ENCODE measurements at places on chromosomes 16 and 17.
A peak's percentile ranks its signal among the peaks of the same experiment; 100 is the strongest.

GRCh38 chr16:24853169-24853824 lies 7.5 kb downstream of the SLC5A11 start:
- DNase-seq = no peak

- no peak for DNase-seq
Observed at GRCh38 chr17:79775632-79776031, 2.3 kb upstream of the CBX2 start.

- DNase-seq = peak; percentile 34
Observed at GRCh38 chr17:13268791-13269595, 251.2 kb upstream of the ELAC2 start.

DNA sequence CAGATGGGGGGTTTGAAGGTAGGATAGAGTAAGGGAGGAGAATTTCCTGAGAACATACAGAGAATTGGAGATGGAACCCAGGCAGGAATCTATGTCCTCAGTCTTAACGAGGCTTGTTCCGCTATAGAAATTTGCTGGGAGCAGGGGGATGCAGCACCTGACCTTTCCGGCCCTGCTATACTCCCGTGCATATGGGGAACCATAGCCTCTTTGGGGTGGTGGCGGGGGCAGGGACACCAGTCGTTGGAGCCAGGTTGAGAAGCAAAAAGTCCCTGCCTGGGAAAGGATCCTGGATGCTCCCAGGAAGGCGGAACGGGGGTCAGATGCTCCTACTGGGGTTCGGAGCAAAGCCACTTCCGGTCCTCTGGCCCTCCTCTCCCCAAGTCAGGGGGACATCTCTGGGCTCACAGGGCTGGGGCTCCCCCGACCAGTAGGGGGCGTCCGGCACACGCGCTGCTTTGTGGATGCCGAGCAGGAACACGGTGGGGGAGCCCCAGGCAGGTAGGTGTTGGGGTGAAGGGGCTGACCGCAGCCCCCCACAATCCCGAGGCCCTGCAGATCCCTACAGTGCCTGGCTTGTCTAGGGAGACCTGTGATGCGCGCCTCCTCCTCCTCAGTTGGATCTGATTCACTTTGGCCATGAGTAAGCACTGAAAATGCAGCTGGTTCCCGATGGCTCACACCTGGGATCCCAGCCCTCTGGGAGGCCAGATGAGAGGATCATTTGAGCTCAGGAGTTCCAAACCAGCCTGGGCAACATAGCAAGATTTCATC lies 15.5 kb upstream of the TFAP4 start:
- peak; percentile 77 for DNase-seq

DNA sequence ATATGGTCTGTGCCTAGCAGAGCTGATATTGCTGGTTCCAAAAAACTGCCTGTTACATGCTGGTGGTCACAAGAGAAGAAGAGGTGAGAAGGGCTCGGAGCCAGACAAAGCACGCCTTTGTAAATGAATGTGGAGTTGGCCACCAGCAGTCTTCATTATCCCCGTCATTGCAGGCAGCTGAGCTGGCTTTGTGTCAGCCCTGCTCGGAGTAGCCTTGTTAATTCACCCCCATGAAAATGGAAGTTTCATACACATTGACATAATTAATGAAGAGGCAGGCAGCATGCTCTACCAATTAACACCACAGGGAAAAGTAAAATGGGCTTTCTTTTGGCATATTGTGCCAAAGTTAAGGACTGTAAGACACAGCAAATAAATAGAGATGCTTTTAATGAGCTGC lies 113.7 kb upstream of the RBFOX1 start:
- peak; percentile 8 for DNase-seq

- DNase-seq = no peak
Observed at GRCh38 chr16:29842732-29843346, 20.2 kb downstream of the CDIPT start.

DNA sequence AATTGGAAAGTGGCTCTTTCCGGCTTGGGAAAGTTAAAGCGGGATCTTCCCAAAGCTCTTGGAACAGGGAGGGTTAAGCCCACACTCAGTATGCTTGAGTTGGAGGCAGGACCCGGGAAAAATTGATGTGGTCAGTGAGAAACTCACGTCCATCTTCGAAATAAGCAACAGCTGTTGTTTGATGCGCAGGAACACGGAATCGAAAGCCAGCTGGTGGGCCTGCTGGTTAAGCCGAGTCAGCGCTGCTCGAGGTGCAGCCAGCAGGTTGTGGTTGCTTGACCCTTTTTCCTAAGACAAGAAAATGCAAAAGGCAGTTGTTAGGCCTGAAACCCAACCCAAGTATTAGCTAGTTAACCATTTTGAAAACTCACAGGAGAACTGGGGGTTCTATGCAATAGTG lies 49.4 kb downstream of the COG7 start:
- DNase-seq = peak; percentile 68

DNA sequence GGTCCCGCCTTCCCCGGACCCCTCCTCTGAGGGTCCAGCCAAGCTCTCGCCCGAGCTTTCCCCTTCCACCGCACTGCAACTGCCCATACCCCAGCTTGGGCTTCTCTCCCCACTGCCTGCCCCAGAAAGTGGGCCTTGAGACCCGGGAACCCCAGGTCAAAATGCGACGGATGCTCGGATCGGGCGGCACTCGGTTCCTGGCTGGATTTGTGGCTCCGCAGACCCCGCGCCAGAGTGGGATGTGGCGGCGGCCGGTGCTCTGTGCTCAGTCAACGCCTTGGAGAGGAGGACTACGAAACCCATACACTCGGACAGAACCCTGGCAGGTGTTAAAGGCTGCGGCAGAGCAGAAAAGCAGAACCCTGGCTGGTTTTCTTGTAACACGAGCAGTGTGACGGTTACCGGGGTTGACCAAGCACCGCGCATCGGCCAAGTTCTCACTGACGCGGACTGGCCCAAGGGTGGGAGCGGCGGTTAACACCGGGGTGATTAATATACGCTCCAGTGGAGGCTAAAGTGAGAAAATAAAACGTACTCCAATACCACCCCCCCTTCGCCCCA lies 885 bp upstream of the SLFN13 start:
- no peak for DNase-seq

DNA sequence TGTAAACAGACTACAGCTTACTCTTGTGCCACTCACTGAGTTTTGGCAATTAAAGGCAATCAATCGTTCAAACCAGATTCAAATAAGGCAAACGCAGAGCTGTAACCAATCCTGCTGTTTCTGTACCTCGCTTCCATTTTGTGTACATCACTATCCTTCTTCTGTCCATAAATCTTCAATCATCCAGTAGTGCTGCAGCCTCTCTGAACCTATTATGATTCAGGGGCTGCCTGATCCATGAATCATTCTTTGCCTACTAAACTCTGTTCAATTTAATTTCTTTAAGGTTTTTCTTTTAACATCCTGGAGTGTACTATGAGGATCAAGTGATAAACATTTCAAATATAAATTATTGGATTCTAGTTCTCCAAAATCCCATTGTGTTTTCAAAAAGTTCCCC lies 93.9 kb downstream of the CEP112 start:
- no peak for DNase-seq

DNA sequence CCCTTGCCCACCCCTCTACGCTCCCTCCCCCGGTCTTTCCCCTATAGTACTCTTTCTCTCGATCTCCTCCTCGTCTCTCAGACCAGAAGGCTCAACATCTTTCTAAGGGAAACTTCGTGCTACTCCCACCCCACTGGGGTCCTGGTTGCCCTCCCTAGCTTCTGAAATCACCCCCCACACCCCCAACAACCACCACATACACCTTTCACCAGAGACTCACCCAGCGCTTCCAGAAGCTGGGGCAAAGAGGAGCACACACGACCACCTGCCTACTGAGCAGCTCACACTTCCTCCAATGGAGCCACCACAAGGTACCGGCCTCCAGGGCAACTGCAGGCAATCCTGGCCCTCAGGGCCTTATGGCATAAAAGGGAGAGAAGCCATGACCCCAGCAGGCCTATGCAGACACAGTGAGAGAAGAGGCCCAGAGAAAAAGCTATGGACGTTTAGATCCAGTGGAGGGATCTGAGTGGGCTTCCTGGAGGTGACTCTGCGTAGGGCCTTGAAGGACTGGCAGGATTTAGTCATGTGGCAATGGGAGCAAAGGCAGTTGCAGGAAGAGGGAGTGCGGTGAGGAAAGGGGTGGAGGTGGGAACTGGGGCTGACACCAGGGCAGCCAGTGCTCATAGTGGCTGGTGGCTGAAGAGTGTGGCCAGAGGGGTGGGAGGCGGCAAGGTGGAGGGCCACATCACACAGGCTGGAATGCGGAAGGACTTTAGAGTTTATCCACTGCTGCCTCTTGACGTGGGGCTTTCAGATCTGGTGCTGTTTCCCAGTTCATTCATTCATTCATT lies 12.1 kb upstream of the TMEM92 start:
- DNase-seq = no peak

- no peak for DNase-seq
Observed at GRCh38 chr16:13543850-13544249, 376.1 kb upstream of the ERCC4 start.

DNA sequence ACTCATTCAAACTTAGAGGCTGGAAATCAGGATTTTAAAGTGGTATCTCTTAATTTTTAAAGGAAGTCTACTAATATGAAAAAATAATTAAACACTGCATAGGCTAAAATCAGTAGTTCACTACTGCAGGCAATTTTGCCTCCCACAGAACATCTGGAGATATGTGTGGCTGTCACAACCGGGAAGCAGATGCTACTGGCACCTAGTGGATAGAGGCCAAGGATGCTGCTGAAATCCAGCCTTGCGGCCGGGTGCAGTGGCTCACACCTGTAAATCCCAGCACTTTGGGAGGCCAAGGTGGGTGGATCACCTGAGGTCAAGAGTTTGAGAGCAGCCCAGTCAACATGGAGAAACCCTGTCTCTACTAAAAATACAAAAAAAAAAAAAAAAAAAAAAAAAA lies 473.9 kb downstream of the XYLT1 start:
- DNase-seq = no peak

DNA sequence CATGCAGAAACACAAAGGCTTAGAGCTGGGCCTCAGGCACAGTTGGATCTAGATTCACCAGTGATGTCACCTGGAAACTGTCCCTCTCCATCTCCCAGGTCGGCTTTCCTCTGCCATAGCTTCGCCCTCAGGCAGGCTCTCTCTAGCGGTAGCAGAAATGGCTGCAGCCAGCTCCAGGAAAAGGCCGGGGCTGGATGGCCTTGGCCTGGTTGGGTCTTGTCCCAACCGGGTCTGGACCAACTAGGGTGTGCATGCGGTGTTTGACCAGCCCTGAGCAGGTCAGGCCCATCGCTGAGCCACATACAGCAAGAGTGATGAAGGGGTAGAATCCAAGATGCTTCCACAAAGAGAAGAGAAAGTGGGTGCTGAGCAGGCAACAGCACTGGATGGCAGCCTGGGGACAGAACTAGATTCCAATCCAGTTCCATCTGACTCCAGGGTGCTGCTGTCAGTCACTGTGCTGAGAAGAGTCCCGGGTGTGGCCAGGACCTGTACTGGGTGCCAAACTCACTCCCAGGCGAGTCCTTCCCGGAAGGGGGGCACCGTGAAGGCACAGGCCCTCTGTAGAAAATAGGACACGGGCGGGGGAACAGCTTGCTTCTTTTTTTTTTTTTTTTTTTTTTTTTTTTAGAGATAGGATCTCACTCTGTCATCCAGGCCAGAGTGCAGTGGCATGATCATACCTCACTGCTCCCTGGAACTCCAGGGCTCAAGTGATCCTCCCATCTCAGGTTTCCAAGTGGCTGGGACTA lies 51.8 kb downstream of the SOCS3 start:
- DNase-seq = peak; percentile 56

GRCh38 chr17:79929257-79930061 lies 90.2 kb upstream of the CBX4 start:
- DNase-seq = no peak

- DNase-seq = peak; percentile 94
Observed at GRCh38 chr17:40909351-40909750, 24.3 kb upstream of the KRT20 start.

- DNase-seq = no peak
Observed at GRCh38 chr17:42683407-42684034, 1.2 kb downstream of the CNTNAP1 start.

- no peak for DNase-seq
Observed at GRCh38 chr17:16947470-16947869, 24.4 kb downstream of the TNFRSF13B start.

DNA sequence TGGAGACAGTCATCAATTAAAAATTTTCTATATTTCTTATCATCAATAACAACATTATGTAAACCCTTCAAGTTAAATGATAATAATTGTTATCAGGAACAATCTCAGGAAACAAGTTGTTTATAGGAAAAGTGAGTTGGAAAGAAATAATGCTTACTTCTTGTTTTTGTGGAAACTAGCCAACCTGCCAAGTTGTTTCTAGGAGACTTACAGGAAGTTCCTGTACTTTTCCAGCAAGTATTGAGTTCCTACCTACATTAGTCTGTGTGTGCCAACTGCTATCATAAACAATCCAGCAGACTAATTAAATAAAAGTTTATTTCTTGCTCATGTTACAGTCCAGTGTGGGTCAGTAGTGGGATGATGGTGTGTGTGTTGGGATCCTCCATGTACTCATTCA lies 1.6 kb upstream of the CCL14 start:
- DNase-seq = no peak

DNA sequence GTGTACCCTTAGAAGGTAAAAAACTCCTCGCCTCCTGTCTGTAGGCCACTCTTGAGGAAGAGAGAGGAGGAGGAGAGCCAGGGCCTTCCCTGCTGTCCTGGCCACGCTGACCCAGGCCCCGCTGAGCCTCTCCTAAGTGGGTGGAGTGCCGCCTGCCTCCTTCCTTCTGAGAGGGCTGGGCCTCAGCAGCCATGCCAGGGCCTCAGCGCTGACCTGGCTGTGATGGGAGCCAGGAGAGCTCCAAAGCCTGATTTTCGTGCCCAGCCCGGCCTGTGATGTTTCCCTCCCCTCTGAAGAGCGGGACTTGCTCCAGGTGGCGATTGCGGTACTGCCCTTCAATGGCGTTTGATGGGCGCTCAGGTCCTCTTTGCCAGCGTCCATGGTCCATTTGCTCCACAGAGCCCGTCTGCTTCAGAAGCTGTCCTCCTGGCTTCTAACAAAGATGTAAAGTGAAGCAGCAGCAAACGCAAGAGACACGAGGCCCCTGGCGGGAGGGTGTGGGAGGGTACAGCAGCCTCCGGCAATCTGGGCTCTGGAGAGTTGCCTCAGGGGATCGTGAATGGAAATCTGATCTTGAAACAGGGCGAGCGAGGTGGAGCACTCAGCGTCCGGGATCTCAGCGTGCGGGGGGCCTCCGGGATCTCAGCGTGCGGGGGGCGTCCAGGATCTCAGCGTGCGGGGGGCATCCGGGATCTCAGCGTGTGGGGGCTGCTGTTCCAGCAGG lies 93.5 kb downstream of the NPIPB11 start:
- peak; percentile 33 for DNase-seq

- DNase-seq = no peak
Observed at GRCh38 chr16:678209-678857, 1.9 kb upstream of the STUB1 start.

DNA sequence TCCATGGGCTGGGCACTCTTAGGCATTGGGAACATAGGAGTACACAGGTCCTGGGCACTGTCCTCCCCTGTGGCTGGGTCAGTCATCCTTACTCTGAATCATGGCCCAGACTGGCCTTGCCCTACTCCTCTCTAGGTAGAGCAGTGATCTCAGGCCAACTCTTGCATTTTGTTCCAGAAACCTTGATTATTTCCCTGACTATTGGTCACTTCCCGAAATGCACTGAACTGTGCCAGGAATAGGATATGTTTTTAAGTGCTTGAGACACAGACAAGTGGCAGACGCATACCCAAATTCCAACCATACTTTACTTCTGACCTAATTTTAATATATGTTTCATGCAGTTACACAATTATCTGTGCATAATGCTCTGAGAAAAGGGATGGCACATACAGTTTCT lies 10.3 kb downstream of the KRABD2 start:
- DNase-seq = no peak

- DNase-seq = no peak
Observed at GRCh38 chr17:36066365-36066985, 2.4 kb downstream of the CCL18 start.

All from SJCRH30 (cell line).